ENCODE measurements at places on chromosomes 4 and X. TPM values are rescaled to one million over a fixed set of nuclear protein-coding genes. Genes with fewer than 3 reads are reported as not detected.

- DNase-seq, result peak; percentile 5
- H3K27ac ChIP-seq, result no peak overlapping the region
- H3K4me1 ChIP-seq, result peaks cover 16% of the 10 kb centered on the region
- no peaks in the 10 kb centered on the region for H3K36me3 ChIP-seq
- no peaks in the 10 kb centered on the region for H3K27me3 ChIP-seq
These were observed 71.8 kb downstream of the IL21 start for GRCh38 chr4:122548886-122549630.

- no peak overlapping the region for H3K4me3 ChIP-seq
- H3K4me1 ChIP-seq, result peaks cover 24% of the 10 kb centered on the region
- no peaks in the 10 kb centered on the region for H3K36me3 ChIP-seq
- H3K27me3 ChIP-seq, result no peaks in the 10 kb centered on the region
- no peak for DNase-seq
- H3K27ac ChIP-seq, result no peak overlapping the region
These were observed 876.5 kb downstream of the RAPGEF2 start for GRCh38 chr4:159979351-159979750.

DNA sequence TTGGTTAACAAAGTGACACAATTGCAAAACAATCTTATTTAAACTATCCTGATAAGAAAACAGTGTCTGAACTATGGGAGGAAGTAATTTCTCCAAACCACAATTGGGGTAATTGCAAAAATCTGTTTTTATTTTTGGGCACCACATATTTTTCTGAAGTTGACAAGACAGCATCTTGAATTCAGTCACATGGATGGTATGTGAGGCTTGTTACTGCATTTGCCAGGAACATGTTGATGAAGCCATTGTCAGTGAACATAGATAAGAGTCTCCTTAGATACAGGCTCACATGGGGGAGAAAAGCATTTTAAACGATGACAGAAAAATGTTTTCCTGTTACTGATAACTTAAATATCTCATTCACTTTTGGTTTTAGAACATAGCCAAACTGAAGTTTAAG is 5.5 kb upstream of the USP53 start:
- no peaks in the 10 kb centered on the region for H3K36me3 ChIP-seq
- peaks cover 27% of the 10 kb centered on the region for H3K4me1 ChIP-seq
- no peak overlapping the region for H3K4me3 ChIP-seq
- no peak overlapping the region for H3K27ac ChIP-seq

DNA sequence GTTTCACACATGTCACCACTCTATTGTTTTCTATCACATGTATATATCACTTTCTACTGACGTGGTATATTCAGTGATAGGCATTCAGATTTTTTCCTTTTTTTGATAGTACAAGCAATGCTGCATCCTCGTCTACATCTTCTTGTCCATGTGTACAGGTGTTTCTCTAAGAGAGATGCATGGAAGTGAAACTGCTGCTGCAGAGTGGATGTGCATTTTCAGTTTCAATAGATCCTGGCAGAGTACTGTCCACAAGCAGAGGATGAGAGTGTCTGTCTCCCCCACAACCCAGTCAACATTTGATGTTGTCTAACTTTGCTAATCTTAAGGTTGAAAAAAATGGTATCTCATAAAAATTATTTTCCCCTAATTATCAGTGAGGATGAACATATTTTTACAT is 194.0 kb upstream of the CASK start:
- H3K4me3 ChIP-seq, result no peak overlapping the region
- no peaks in the 10 kb centered on the region for H3K4me1 ChIP-seq
- no peak overlapping the region for H3K27ac ChIP-seq
- H3K36me3 ChIP-seq, result no peaks in the 10 kb centered on the region

- peak; percentile 88 for DNase-seq
- H3K4me3 ChIP-seq, result peak overlapping the region; percentile 47
- H3K36me3 ChIP-seq, result no peaks in the 10 kb centered on the region
- no peak overlapping the region for H3K27ac ChIP-seq
- H3K27me3 ChIP-seq, result peaks cover 100% of the 10 kb centered on the region
- peaks cover 35% of the 10 kb centered on the region for H3K4me1 ChIP-seq
These were observed 12.9 kb downstream of the MSX1 start for GRCh38 chr4:4872314-4872903.

GRCh38 chrX:81201071-81201470 is 642 bp downstream of the HMGN5 start:
- no peaks in the 10 kb centered on the region for H3K27me3 ChIP-seq
- peak overlapping the region; percentile 61 for H3K4me3 ChIP-seq
- H3K27ac ChIP-seq, result peak overlapping the region; percentile 72
- no peaks in the 10 kb centered on the region for H3K36me3 ChIP-seq
- DNase-seq, result no peak

- H3K27me3 ChIP-seq, result no peaks in the 10 kb centered on the region
- H3K4me3 ChIP-seq, result no peak overlapping the region
- H3K36me3 ChIP-seq, result peaks cover 56% of the 10 kb centered on the region
- DNase-seq, result no peak
These were observed 9.0 kb downstream of the PCDH18 start for GRCh38 chr4:137523329-137523728.

- H3K4me3 ChIP-seq, result peak overlapping the region; percentile 49
- no peaks in the 10 kb centered on the region for H3K36me3 ChIP-seq
- H3K4me1 ChIP-seq, result peaks cover 83% of the 10 kb centered on the region
- DNase-seq, result no peak
- no peak overlapping the region for H3K27ac ChIP-seq
These were observed 15.5 kb downstream of the NKX3-2 start for GRCh38 chr4:13528821-13529127.

GRCh38 chrX:77275392-77275791 is 171.8 kb upstream of the FGF16 start:
- no peaks in the 10 kb centered on the region for H3K36me3 ChIP-seq
- no peaks in the 10 kb centered on the region for H3K4me1 ChIP-seq
- no peak for DNase-seq
- no peak overlapping the region for H3K27ac ChIP-seq
- no peak overlapping the region for H3K4me3 ChIP-seq

DNA sequence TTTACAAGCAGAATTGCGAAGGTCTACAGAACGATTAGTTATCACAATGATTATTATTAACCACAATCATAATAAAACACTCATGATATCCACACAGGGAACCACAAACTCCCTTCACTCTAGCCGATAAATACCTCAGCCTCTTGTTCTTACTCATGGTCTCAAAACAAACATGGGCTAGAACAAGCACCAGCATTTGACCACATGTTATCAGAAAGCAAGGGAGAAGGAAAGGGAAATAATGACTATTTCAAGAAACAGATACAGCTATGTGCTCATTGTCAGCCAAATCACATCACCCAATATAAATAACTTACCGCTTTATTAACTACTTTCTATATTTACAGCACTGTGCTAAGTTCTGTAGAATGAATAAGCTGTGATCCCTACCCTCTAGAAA is 663.2 kb upstream of the HTR2C start:
- no peaks in the 10 kb centered on the region for H3K36me3 ChIP-seq
- no peak overlapping the region for H3K27ac ChIP-seq
- H3K4me3 ChIP-seq, result no peak overlapping the region
- no peaks in the 10 kb centered on the region for H3K27me3 ChIP-seq
- H3K4me1 ChIP-seq, result no peaks in the 10 kb centered on the region
- no peak for DNase-seq

DNA sequence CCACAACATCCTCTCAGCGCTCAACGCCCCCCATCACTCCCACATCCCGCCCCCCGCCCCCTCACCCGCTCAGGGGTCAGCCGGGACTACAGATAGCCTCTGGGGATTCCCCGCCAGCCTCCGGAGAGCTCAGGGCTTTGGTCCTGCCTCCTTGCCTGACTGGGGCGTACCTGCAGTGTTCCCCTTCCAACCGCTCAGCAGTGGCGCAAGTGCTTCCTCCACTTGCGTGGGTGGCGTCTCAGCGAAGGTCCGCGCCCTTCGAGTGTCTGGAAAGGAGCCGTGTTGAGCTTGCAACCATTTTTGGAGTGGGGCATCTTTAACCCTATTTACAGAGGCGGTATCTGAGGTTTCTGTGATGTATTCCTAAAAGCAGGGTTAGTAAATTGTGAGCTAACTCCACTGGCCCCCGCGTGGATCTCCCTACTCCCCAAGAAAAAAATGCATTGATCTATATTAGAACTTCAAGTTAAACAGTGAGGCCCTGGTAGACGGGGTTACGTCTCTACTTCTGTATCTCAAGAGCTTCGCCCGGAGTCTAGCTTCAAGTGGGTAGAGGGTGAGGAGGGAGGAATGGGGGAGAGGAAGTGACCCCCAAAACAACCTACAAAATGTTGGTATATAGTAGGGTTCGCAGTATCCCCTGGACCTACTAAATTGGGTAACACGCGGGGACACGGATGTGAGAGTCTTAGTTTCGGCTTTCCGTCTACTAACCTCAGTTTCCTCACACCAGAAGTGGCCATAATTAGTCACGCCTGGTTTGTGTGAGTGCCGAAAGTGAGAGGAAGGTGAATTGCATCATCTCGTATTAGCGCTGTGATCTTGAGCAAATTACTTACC is 16.1 kb downstream of the NKX3-2 start:
- peaks cover 81% of the 10 kb centered on the region for H3K4me1 ChIP-seq

DNA sequence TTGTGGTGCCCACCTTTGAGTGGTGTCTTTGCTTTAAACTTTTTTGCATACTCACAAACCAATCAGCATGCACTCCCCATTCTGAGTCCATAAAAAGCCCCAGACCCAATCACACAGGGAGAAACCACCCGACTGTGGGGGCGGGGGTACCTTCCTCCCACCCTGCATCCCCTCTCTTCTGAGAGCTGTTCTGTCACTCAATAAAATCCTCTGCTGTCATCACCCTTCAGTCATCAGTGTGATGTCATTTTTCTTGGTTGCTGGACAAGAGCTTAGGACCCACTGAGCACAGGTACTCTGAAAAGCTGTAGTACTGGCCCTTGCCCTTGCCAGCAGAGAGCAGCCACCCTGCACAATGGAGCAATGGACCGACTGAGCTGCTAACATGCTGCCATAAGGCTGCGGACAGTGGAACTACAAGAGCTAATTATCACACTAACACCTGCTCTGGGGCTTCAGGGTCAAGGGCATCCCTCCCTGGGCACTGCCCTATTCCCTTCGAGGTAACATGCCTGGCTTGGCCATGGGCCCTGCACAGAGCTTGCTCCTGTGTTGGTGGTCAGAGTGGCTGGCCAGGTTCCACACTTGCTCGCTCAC is 62.9 kb upstream of the PGRMC2 start:
- no peak overlapping the region for H3K4me3 ChIP-seq
- no peaks in the 10 kb centered on the region for H3K36me3 ChIP-seq
- peaks cover 31% of the 10 kb centered on the region for H3K4me1 ChIP-seq
- DNase-seq, result peak; percentile 25
- H3K27me3 ChIP-seq, result no peaks in the 10 kb centered on the region

- H3K4me1 ChIP-seq, result no peaks in the 10 kb centered on the region
- no peaks in the 10 kb centered on the region for H3K27me3 ChIP-seq
- no peaks in the 10 kb centered on the region for H3K36me3 ChIP-seq
These were observed 150.9 kb downstream of the ENPP6 start for GRCh38 chr4:184066584-184067300.

- no peak for DNase-seq
- H3K4me3 ChIP-seq, result no peak overlapping the region
- H3K27me3 ChIP-seq, result no peaks in the 10 kb centered on the region
These were observed 1383.3 kb downstream of the FAM133A start for GRCh38 chrX:95057341-95057740.

DNA sequence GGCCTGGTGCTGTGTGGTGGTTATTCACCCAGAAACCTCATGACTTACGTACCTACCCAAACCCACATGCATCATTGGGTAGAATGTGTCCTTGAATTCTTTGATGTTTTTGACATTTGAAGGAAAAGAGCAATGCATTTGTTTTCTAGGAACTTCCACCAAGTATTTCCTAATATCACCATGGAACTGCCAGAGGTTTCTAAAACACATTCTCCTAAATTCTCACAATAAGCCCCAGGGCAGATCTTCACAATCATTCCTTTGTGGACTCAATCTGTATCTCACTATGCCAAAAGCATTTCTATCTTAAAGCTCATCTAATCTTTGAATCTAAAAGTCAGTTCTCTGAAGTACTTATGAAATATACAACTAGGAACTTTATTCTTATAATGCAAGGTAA is 8.3 kb upstream of the ODAM start:
- no peaks in the 10 kb centered on the region for H3K27me3 ChIP-seq
- peaks cover 3% of the 10 kb centered on the region for H3K4me1 ChIP-seq
- H3K27ac ChIP-seq, result no peak overlapping the region
- H3K4me3 ChIP-seq, result no peak overlapping the region
- no peaks in the 10 kb centered on the region for H3K36me3 ChIP-seq

- DNase-seq, result peak; percentile 28
- no peak overlapping the region for H3K4me3 ChIP-seq
- H3K27ac ChIP-seq, result no peak overlapping the region
These were observed 64.6 kb downstream of the ZAR1 start for GRCh38 chr4:48554606-48555005.

GRCh38 chr4:42151568-42152506 is 618 bp downstream of the BEND4 start:
- DNase-seq, result peak; percentile 69
- peaks cover 36% of the 10 kb centered on the region for H3K4me1 ChIP-seq
- no peak overlapping the region for H3K27ac ChIP-seq
- H3K27me3 ChIP-seq, result peaks cover 34% of the 10 kb centered on the region
- H3K4me3 ChIP-seq, result peak overlapping the region; percentile 74

Gene FAM53A
- 1.6 TPM for total RNA-seq

Gene RNF175
- 4.7 TPM for total RNA-seq

Gene MAP9
- total RNA-seq, result 17.8 TPM

Gene SYTL5
- total RNA-seq, result 0.70 TPM

Gene STAP1
- not detected for total RNA-seq

Data from GM23338 (cell line).